CD4-positive, alpha-beta T cell treated with Interleukin-15 for 1 hour (primary cell): ENCODE measurements at places on chromosomes 6 and 20.

DNA sequence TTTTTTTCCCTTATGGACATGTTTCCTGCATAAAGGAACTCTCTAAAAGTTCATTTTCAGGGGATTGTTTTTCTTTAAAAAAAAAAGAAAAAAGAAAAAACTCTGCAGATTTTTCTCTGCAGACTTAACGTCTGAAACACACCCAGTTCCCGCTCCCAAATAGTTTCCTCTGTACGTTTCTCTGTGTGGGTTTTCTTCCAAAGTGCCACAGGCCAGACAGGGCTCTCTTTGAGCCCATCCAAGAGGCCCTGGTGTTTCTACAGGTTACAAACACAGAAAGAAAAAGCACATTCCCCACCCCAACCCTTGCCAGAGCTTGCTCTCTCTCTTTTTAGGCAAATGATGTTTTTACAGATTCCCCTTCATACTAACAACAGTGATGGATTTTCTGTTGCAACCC is 258.6 kb downstream of the FNDC1 start:
- DNase-seq, result no peak

DNA sequence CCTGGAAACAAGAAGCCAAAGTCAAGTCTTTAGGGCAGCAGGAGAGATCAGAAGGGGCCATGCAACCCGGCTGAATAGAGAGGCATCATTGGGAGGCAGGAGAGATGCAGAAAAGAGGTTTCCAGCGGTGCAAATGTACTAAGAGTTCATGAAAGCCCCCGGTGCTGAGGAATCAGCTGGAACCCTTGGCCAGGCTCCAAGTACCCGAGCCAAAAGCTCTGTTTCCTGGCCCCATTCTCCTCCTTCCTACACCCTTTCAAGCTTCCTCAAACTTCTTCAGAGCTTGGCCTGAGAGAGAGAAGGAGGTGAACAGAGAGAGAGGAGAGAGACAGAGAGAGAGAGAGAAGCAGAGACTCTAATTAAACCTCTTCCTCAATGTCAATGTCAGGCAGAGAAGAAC is 433.5 kb downstream of the PRKN start:
- no peak for DNase-seq

- DNase-seq, result no peak
These were observed 17.5 kb downstream of the PTPRA start for GRCh38 chr20:2890742-2891141.

- DNase-seq, result no peak
These were observed 285.6 kb upstream of the RNF24 start for GRCh38 chr20:4300921-4301320.

GRCh38 chr6:33658982-33659689 is 38.0 kb downstream of the ITPR3 start:
- DNase-seq, result no peak

DNA sequence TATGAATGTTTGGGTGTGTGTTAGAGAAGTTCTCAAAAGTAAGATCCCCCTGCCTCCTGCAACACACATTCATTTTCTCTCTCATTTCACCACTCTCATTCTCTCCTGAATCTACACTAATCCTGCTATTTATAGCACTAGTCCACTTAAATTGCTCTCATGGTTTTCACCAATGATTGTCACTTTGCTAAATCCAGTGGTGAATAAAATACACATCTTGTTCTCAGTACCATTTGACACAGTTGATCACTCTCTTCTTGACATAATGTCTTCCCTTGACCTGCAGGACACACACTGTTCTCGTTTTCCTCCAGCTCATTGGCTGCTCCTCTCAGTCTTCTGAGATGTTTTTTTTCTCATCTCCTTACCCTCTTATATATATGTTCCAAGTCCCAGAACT is 32.1 kb downstream of the TENT5A start:
- DNase-seq, result no peak

DNA sequence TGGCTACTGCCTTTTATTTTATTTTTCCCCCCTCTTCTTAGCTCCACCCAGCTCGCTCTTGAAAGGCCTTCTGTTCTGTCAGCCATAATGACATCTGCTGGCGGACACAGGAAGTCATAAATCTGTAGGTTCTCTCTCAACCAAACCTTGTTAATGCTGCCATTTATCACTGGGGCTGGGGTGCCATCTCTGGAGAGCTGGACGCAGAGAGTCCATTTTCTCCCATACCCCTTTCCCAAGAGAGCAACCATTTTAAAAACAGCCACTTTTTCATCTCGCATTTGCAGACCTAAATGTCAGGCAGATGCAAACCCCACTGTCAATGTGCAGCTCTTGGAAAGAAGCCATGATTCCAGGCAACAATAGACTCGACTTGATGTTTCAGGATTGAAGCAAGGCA is 13.0 kb upstream of the TSHZ2 start:
- no peak for DNase-seq

GRCh38 chr6:158379336-158379735 is 67.1 kb downstream of the TULP4 start:
- DNase-seq, result no peak

- DNase-seq, result no peak
These were observed 423.6 kb upstream of the PLCB4 start for GRCh38 chr20:8645326-8645725.

DNA sequence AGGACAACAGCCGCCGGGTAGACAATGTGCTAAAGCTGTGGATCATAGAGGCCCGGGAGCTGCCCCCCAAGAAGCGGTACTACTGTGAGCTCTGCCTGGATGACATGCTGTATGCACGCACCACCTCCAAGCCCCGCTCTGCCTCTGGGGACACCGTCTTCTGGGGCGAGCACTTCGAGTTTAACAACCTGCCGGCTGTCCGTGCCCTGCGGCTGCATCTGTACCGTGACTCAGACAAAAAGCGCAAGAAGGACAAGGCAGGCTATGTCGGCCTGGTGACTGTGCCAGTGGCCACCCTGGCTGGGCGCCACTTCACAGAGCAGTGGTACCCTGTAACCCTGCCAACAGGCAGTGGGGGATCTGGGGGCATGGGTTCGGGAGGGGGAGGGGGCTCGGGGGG is 16.7 kb upstream of the ZBTB9 start:
- no peak for DNase-seq

GRCh38 chr6:45541934-45542333 is 164.2 kb upstream of the SUPT3H start:
- no peak for DNase-seq

- peak; percentile 66 for DNase-seq
These were observed 58.7 kb downstream of the UTRN start for GRCh38 chr6:144343701-144344428.
